ELF-1 (cell line): ENCODE measurements at places on chromosomes 1 and 21.

DNA sequence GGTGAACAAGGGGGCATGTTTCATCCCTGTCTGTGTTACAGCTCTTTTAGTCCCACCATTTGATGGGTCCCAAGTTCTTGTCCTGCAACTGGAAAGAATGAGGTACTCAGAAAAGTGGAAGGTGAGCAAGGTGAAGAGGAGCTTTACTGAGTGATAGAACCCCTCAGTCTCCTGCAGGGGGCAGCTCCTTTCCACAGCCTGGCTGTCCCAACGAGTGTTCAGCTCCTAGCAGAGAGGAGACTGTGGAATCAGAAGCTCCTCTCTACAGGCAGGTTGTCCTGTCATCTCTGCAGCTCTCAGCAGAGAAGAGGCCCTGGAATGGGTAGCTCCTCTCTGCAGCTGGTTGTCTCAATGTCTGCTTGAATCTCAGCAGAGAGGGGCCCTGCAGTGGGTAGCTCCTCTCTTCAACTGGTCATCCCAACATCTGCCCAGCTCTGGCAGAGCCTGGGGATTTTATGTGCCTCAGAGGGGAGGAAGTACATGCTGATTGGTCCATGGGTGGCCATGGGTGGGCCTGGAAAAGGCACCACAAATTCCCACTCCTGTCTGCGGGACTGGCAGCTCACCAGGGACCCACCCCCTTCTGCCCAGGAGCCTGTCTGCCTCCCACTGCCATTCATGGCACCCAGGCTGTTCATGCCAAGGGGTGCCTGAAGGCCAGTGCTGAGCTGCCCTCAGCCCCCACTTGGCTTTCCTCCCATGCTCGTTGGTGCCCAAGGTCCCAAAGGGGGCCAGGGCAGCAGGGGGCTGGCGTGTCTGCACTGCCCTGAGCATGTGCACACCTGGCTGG is 25.7 kb downstream of the LDLRAD1 start:
- no peak for DNase-seq

- no peak for DNase-seq
These were observed 6.0 kb downstream of the FGGY start for GRCh38 chr1:59302871-59303270.

DNA sequence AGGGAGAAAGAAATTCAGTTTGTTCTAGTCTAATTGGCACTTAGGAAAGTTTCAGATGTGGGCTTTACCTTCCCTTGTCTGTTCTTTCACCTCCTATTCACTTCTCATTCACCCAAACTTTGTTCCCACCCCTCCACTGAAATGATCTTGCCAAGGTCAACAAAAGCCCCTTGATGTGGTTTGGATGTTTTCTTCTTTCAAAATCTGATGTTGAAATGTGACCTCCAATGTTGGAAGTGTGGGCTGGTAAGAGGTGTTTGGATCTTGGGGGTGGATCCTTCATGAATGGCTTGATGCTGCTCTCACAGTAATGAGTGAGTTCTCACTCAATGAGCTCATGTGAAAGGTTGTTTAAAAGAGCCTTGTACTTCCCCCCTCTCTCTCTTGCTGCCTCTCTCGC is 379.3 kb downstream of the HHIPL2 start:
- DNase-seq: no peak

- DNase-seq: no peak
These were observed 1.7 kb upstream of the FAM89A start for GRCh38 chr1:231041719-231042261.

- DNase-seq: no peak
These were observed 23.9 kb upstream of the PTAFR start for GRCh38 chr1:28200234-28200873.

GRCh38 chr1:167056529-167057231 is 33.5 kb downstream of the GPA33 start:
- no peak for DNase-seq

- DNase-seq: no peak
These were observed 9.0 kb downstream of the MYOM3 start for GRCh38 chr1:24102961-24103360.

DNA sequence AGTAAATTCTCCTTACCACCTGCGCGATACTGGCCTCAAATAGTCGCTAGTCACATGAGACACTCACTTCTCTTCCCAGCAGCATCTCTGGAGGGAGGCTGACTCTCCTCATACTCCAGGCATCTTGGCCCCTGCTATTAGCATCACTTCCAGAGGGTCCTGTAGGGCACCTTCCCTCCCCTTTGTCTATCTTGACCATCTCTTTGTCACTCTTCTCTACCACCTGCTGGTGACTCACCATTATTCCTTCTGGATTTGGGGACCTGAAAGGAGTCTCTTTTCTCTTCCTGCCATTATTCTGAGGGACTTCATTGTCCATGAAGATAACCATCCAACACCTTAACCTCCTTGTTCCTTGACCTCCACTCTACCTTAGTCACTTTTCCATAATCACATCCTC is 31.7 kb upstream of the GPR37L1 start:
- peak; percentile 28 for DNase-seq

GRCh38 chr1:156095906-156096508 is 13.7 kb upstream of the MEX3A start:
- DNase-seq: no peak

- DNase-seq: no peak
These were observed 28.1 kb downstream of the ADARB1 start for GRCh38 chr21:45102391-45102932.

DNA sequence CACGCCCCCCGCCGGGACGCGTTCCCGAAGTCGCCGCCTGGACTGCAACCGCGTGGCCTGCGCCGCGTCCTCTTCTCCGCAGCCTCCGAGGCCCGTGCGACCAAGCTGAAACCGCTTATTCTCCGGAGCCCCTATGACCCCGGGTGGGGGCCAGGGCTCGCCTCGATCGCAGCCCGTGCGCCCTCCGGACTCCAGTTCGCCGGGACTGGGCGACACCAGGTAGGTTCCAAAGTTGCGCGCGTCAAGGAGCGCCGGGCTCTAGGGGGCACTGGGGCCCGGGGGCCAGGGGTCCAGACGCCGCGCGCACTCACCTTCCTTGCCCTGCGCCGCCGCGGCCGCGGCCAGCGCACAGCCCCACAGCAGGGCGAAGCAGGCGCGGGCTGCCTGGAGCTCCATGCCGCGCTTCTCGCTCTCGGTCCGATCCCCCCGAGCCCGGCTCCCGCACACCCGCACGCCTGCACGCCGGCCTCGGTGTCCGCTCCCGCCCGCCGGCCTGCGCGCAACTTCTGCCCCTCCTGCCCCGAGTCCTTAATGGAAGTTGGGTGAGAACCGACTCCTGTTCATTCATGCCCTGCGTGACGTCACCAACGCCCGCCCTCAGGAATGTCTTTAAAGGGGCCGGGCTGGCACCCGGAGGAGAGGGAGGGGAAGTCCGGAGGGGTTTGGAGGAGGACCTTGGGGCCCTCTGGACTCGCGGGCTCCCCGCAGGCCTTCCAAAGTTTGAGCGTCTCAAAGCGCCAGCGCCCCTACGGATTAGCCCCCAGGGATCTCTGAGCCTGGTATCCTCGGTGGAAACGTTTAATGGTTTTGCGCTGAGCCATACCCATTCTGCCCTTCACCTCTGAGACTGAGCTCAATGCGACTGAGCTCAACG is at the start of gene EPHA2:
TSS of gene EPHA2 (minus strand) at position 533 of the 874 bp plus-strand sequence. CDS start at position 396, 137 bp downstream.
- peak; percentile 95 for DNase-seq

DNA sequence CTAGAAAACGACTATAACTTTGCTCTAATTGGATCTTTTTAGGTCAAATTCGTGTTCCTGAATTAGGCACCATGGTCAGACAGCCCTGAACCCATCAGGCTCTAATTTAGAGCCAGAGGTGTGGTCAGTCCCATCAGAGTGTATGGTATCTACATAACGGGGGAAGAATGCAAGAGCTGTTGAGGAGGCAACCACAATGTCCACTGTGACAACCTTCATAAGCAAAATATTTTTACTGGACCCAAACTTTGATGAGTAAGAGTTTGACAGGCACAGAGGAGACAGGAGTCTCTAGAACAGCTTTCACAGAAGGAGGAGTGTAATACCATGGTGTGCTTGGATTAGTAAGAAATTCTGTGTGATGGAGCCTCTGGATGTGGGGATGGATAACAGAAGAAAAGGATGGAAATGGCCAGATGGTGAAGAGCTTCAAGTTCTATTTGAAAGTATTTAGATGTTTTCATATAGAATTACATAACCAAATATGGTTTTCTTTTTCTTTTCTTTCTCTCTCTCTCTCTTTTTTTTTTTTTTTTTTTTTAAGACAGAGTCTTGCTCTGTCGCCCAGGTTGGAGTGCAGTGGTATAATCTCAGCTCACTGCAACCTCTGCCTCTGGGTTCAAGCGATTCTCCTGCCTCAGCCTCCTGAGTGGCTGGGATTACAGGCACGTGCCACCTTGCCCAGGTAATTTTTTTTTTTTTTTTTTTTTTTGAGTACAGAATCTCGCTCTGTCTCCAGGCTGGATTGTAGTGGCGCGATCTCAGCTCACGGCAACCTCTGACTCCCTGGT is 24.9 kb downstream of the UBE2U start:
- no peak for DNase-seq

GRCh38 chr1:145747398-145748247 is 28.3 kb downstream of the CD160 start:
- no peak for DNase-seq

DNA sequence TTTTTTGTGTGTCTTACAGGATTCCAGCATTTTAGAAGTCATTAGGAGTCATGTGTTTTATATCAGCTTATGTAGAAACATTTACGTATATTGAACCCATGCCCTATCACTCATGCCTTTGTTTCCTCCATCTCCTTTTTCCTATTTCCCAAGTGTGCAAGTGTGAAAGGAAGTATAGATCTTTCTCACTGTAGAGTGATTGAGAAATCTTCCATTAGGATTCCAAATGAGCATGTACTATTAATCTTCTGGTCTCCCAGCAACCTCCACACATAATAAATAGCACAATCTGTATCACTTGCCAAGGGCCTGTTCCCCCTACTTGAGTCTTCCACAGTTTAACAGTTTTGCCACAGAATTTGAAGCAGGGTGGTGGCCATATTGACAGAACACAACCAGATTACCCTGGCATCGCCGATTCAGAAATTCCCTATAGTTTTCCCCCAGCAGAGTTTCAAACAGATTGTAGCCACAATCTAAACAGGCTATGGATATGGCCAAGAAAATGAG is 1052.8 kb downstream of the TTLL7 start:
- no peak for DNase-seq

- no peak for DNase-seq
These were observed 194.6 kb upstream of the RRP15 start for GRCh38 chr1:218090459-218090858.

DNA sequence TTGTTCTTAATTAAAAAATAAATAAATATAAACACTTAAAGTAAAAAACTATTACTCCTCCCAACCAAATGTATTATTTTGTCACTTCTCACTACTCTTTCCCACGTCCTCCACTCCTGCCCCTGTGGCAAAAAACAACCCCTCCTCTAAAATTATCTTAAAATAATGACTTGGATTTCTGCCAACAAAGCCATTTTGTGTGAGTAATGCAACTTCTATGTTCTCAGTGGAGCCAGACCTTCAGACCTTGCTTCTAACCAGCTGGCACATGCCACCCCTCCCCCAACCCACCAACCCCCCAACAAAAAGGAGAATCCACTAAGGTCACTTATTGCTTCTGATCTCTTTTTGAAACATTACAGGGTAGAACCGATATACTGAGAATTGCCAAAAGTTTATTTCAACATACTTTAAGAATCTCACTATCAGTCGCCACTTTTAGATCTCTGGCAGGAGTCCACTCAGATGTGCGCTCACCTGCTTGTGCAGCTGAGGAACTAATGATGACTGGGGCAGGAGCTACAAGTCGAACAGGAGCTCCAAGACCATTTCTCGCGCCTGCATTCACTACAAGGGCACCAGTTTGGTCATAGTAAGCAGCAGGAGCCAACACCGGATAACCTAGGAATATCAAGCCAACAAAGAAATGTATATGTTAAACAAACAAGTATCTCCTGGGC is 58.3 kb upstream of the SDC3 start:
- no peak for DNase-seq
